Forelimb muscle (tissue), 1 donor: ENCODE measurements at places on chromosomes 7 and 10. TPM values are rescaled to one million over a fixed set of nuclear protein-coding genes. Genes with fewer than 3 reads are reported as not detected.

CPA4 gene
- polyA plus RNA-seq: 2.2 TPM

AQP1 gene
- 91.6 TPM for polyA plus RNA-seq

NUTM2A gene
- 4.1 TPM for polyA plus RNA-seq

PRLHR gene
- polyA plus RNA-seq: not detected

GRCh38 chr7:69656890-69657289, 58.6 kb downstream of the AUTS2 start:
- no peak for DNase-seq

DNA sequence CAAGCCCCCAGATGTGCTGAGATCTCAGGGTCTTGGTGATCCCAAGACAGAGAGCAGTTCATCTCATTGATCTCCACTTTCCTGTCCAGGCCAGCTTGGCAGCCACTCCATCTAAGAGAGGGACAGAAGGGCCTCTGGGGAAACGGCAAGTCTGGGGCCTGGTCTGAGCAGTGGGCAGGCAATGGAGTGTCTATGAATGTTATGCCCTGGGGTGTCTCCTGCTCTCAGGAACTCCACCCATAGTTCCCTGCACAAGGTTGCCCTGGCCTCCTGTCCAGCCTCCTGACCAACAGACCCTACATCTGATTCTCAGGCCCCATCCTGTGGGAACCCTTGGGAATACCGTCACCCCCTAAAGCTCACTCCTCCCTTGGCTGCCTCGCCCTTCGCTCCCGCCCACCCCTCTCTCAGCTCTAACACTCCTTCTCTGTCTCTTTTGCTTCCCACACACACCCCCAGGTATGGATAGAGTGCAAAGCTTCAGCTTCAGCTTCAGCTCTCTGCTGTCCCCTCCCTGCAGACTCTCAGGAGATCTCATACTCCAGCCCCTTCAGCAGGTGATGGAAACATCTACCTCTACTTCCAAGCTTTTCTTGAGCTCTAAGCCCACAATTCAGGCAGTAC, 83.0 kb downstream of the HIF1AN start:
- DNase-seq: no peak

GRCh38 chr10:86100581-86101061, 266.0 kb downstream of the GRID1 start:
- no peak for DNase-seq

DNA sequence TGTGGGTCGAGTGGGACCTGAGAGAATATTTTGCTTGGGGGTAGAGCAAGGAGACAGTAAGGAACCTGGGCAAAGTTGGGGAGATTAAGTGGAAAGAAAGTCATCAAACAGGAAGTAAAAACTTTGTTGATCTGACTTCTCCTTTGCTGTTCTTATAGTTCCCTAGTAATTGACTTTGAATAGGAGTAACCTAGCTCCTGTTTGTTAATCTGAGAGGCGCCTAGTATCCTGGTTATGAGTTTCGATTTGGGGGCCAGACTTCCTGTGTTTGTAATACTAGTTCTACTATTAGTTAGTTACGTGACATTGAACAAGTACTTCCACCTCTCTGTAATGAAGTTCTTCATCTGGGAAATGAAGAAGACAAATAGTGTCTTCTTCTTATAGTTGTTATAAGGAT, 99.1 kb downstream of the ZNF365 start:
- no peak for DNase-seq

DNA sequence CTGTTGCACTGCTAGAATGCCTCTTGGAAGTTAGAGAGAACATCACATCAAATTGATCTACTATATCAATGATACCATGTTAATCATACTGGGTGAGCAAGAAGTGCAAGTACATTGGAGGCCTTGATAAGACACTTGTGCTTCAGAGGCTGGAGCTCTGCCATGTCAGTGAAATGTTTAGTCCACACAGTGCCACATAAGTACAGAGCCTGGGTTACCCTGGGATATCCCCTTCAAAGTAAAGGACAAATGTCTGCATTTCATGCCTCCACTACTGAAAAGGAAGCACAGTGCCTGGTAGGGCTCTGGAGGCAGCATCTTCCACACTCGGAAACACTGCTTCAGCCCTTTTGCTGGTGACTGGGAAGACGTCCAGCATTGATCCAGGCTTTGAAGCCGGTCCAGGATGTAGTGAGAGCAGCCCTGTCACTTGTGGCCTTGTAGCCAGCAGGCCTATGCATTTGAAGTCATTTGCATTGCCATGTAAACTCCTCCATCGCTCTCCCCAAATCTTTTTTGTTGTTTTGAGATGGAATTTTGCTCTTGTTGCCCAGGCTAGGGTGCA, 15.7 kb upstream of the STN1 start:
- no peak for DNase-seq
